ENCODE measurements at places on chromosomes 3 and 15.

GRCh38 chr3:133525435-133525834 lies 48.1 kb upstream of the CDV3 start:
- DNase-seq, result no peak

DNA sequence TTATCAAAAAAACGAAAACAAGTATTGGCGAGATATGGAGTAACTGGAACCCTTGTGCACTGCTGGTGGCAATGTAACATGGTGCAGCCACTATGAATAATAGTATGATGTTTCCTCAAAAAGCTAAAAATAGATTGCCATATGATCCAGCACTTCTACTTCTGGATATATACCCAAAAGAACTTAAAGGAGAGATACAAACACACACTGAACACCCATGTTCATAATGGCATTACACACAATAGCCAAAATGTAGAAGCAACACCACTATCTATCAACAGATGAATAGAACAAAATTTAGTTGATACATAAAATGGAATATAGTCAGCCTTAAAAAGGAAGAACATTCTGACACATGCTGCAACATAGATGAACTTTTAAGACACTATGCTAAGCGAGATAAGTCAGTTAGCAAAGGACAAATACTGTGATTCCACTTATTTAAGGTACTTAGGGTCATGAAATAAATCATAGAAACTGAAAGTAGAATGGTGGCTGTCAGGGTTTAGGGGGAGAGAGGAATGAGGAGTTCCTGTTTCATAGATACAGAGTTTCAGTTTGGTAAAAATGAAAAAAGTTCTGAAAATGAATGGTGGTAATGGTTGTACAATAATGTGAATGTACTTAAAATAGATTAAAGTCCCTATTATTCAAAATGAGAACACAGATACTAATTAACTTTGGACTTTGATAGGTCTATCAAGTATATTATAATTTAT lies 59.4 kb upstream of the IMPG2 start:
- no peak for DNase-seq

- DNase-seq, result no peak
These were observed 2.0 kb downstream of the FSTL1 start for GRCh38 chr3:120448756-120449155.

GRCh38 chr15:34332553-34333120 lies 4.9 kb downstream of the SLC12A6 start:
- no peak for DNase-seq

- no peak for DNase-seq
These were observed 169.3 kb downstream of the RAB11A start for GRCh38 chr15:66038387-66039116.
